ENCODE measurements at places on chromosomes 2 and 18.

DNA sequence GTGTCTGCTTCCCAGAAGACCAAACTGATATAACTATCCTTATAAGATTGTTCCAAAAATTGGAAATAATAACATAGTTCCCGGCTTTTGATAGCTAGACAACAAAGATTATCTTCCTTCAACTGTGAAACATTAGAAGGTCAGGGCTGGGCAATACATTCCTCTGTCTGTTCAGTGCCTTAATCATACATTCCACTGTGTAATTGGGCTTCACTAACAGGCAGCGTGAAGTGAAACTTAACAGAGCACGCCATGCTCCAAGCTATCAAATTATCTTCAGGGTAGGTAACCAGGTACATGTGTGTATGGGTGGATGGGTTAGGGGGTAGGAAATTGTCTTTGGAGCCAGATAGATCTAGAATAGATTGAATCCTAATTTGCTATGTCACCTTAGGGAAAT lies 23.5 kb upstream of the ARL5A start:
- DNase-seq, result no peak

DNA sequence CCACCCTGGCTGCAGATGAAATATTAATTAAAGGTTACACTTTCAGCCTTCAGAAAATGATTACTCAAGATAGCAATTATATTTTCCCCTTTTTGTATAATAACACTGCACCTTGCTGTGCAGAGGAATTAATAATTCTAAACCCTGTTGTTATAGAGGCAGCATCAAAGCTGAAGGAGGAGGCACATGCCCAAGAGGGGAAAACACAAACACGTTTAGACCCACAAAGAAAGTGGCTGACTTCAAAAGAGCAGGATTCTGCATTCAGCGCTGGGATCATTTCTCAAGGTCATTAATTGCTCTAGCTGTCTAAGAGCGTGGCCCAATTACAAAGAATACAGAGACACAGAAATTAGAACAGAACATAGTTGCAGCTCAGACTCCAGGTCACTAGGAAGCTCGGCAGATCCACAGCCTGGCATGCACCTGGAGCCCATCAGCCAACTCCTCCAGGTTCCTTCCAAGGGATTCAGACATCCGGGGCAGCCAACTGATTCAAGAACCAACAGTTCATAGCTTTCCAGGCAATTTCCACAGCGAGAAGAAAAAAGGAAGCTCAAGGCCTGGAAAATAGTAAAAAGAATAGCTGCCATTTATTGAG lies 102.3 kb upstream of the ID2 start:
- no peak for DNase-seq

DNA sequence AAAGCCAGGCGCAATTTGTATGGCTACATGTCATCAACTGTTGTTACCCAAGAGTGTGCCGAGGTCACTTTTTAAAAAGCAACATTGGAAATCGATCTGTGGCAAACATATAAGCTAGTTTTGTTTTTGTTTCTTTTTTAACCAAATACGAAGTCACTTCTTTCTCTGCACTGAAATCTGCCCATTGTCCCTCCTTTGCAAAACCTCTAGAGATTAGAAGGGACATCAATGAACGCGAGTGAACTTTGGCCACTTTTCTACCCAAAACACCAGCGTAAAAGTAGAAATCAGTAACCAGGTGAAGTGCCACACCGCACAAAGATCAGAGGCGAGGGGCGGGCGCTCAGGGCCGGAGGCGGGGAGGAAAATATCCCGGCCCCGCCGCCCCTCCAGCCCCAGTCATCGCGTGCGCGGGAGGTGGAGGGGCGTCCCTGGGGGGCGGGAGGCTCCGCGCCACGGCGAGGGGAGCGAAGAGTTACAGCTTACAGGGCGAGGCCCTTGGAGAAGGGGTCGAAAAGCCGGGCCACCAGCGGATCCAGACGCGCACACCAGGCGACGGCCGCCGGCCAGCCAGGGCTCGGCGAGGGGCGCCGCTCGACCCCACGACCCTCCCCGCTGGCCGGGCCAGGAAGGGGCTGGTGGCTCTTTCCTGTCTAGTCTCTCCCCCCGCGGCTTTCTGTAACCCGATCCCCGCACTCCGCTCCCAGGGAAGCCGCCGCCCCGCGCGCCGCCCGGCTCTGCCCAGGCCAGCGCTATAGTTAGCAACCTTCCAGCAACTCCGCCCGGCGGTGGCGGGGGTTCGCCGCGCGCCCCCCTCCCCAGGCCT lies 993 bp downstream of the RBMS1 start:
- no peak for DNase-seq

DNA sequence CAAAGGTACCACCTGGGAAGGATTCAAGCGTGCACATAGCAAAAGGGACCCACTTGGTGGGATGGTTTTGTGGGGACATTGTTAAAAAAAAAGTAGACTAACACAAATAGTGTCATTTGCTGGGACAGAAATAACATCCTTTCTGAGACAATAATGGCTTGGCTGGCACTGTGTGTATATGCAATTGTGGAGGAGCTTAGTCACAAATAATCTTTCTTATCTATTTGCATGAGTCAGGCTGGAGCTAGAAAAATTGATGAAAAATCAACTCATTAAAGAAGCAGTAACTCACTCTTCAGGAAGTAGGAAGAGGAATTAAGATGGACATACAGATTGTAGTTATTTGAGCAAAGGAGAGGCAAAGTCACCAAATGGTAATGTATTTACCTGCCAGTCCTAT lies 29.5 kb upstream of the ITGB6 start:
- no peak for DNase-seq

GRCh38 chr18:67373636-67374035 lies 142.9 kb downstream of the DSEL start:
- DNase-seq, result no peak

- no peak for DNase-seq
Measured at GRCh38 chr2:150625303-150625702, 137.8 kb upstream of the RND3 start.

- no peak for DNase-seq
Measured at GRCh38 chr18:74791501-74792194, 194.0 kb downstream of the ZNF407 start.

DNA sequence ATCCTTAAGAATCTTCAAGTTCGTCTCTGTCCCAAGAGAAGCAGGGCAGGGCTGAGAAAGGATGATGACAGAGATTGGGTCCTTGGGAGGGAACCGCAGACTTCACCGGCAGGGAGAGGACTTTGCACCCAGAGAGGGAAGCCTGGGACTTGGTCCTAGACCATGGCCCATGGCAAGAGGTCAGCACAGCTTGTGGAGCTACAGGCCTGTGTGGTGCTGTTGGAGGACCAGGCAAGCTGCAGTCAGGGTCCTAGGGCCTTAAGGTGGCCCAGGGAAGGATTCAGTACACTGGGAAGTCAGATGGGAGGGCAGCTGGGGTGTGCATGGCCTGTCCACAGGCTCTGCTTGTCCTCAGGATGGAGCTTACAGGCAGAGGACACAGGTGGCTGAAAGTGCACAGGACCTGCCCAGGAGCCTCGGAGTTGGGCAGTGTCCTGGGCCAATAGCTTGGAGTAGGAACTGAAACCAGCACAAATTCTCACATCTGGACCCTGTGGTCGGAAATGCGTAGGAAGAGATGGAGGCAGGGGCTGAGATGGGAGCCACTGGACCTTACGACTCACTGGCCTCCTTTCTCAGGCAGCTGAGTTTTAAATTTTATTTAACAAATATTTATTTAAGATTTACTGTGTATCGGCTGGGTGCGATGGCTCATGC lies 56.4 kb upstream of the TCF7L1 start:
- no peak for DNase-seq

DNA sequence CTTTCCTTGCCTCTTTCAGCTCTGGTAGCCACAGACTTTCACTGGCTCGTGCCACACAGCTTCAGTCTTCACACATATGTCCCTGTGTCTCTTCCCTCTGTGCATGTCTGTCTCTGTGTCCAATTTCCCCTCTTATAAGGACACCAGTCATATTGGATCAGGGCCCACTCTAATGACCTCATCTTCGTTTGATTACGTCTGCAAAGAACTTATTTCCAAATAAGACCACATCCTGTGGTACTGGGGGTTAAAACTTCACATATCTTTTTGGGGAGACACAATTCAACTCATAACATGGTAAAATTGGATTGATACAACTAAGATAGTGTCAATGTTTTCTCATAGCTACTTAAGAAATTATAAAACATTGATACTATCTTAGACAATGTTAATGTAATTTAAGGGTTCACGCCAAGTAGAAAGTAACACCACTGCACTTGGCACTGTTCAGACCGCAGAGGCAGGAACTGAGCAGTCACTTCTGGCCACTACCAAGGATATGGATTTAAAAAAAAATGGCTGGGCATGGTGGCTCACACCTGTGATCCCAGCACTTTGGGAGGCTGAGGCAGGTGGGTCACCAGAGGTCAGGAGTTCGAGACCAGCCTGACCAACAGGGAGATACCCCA lies 119.6 kb upstream of the EPAS1 start:
- DNase-seq, result no peak

DNA sequence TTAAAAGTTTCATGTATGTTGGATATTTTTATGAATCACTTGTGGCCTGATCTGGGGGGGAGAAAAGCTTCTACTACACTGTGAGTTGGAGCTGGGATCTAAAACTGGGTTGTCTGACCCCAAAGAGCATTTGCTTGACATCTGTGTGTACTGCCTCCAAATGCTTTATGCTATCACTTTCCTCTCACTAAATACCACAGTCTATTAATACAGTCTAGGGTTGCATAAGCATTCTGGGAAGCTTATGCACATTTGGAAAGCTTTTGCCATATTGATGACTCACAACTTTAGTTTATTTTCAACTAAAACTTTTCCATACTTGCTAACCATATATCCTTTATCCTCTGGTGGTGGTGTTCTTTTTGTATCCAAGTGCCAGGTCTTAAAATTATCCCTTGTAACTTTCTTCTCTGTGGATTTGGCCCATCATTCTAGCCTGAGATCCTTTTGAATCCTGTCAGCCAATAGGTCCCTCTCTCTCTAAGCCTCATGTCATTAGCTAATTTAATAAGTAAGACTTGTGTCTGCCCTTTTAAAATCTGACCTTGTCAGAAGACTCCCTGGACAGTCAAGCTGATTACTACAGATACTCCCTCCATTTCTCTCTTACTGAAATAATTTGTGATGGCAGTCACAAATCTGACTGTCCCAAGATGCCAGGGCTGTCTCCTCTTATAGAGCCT lies 72.7 kb downstream of the NXPH2 start:
- DNase-seq, result peak; percentile 6

All from NCI-H446 treated with DMSO at 0.1 percent for 48 hours (cell line).